ENCODE measurements at places on chromosomes 5 and 9. TPM values are rescaled to one million over a fixed set of nuclear protein-coding genes. Genes with fewer than 3 reads are reported as not detected.

DNA sequence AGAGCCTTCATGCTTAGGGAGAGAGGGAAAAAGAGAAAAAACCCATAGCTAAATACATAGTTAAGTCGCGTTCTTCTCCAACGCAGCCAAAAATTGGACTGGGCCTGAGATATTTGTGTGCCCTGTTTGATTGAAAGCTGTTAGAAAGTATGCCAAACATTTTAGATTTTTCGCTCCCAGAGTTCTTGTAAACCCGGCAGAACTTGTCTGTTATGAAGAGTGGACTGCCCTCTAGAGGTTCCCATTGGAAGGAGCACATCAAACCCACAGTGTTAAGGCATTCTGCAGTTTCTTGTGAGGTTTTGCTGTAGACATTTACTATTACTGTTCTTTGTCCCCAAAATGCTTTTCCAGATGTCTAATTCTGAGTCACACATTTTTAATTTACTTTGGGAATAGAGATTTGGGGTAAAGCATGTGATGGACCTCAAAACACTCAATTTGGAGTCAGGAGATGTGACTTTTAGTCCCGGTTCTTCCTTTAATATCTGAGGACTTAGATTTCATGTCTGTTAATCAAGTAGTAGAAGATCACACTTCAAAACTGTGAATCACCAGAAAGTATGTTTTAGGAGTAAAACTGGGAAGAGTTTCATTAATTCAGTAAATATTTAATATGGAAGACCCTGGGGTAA, 96.6 kb downstream of the PCSK1 start:
- DNase-seq = peak; percentile 98

- DNase-seq = no peak
These were observed 540.8 kb downstream of the BNC2 start for GRCh38 chr9:16329671-16330113.

Gene NEURL1B
- total RNA-seq = 33.6 TPM

- DNase-seq = no peak
These were observed 20.1 kb upstream of the SLC36A1 start for GRCh38 chr5:151427258-151427657.

Gene SYK
- 8.0 TPM for total RNA-seq

Measured in tibial nerve (tissue), 4 donors.